ENCODE measurements at places on chromosomes 11 and 22. TPM values are rescaled to one million over a fixed set of nuclear protein-coding genes. Genes with fewer than 3 reads are reported as not detected.

GRCh38 chr11:117287668-117288067 lies 3.5 kb upstream of the BACE1-AS start:
- no peak for DNase-seq

DNA sequence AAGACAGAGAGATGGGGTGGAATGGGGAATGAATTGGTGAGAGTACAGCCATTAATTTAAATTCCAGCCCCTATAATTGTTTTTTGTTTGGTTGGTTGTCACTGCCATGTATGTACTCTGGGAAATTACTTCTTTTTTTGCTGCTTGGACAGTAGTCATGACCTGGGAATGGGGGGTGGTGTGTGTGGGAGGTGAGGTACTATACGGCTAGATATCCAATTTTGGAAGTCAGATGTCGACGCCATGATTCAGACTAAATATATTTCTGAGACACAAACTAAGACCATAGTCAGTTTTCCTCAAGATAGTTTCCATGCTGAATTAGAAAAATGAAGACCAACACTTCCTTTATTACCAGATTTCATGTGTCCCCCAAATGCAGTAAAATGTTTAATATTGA lies 7.4 kb upstream of the BDNF start:
- no peak for DNase-seq

GRCh38 chr11:2923446-2924375 lies 5.5 kb downstream of the PHLDA2 start:
- no peak for DNase-seq

DNA sequence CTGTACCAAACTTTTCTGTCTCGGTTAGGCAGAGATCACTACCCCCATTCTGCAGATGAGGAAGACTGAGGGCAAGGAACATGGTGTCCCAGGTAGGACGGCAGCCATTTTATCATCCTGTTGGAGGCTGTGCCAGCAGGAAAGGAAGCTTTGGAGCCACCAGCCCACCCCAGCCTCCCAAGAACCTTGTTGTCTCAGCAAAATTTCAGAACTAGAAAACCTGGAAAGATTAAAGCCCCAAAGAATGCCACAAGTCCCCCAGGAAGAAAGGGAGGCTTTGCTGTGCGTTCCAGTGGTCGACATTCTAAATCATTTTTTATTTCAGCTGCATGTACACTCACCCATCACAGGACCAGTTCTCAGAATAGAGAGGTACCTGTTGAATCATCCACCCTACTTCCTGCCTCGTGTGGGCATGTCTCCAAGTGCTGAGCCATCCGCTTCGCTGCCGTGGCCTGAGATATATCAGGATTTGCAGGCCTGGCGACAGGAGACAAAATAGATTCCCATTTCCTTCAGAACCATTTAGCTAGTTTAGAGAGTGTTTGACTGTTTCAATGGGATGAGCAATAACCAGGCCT lies 13.0 kb upstream of the EIF3D start:
- no peak for DNase-seq

DNA sequence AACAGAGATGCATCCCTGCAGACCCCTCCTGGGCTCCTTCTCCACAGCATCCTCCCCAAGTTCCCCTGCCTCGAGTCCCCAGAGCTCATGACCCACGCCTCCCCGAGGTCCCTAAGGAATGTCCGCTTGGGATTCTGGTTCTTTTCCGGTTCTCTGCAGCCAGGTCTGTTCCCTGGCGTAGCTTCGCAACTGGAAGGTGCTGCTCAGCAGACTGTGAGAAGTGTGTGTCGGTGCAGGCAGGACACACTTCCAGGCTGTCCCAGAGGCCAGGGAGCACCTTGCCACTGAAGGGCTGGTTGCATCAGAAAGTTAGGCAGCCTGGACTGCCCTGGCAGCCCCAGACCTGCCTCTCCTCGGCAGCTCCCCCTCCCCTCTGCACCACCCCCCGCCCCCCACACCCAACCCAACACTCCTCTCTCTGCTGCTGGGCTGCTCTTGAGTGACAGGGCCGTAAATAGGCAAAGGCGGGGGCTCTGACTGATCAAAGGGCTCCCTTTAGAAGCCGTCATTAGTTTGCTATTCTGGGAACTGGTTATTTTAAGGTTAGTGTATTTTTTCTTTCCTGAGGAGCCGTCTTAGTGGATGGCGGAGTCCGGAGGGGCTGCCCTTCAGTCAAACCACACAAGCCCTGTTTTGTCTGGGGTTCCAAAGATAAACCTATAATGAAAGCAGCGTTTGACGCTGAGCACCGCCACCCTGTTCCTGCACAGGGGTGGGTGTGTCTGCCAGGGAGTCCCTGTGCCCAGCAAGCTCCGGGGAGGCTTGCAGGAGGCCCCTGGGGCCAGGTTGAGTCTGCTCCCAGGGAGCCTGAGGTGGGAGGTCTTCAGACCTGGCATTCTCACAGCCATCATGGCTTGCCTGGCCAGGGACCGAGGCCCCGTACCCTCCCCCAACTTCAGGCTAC lies 88.6 kb upstream of the KCNQ1OT1 start:
- DNase-seq: no peak

The INPP5J gene
- total RNA-seq: 3.3 TPM

The NPAS4 gene
- 7.0 TPM for total RNA-seq
